ENCODE measurements at places on chromosomes 16 and 17.

- no peak for DNase-seq
Observed at GRCh38 chr16:79662669-79663313, 62.3 kb upstream of the MAF start.

DNA sequence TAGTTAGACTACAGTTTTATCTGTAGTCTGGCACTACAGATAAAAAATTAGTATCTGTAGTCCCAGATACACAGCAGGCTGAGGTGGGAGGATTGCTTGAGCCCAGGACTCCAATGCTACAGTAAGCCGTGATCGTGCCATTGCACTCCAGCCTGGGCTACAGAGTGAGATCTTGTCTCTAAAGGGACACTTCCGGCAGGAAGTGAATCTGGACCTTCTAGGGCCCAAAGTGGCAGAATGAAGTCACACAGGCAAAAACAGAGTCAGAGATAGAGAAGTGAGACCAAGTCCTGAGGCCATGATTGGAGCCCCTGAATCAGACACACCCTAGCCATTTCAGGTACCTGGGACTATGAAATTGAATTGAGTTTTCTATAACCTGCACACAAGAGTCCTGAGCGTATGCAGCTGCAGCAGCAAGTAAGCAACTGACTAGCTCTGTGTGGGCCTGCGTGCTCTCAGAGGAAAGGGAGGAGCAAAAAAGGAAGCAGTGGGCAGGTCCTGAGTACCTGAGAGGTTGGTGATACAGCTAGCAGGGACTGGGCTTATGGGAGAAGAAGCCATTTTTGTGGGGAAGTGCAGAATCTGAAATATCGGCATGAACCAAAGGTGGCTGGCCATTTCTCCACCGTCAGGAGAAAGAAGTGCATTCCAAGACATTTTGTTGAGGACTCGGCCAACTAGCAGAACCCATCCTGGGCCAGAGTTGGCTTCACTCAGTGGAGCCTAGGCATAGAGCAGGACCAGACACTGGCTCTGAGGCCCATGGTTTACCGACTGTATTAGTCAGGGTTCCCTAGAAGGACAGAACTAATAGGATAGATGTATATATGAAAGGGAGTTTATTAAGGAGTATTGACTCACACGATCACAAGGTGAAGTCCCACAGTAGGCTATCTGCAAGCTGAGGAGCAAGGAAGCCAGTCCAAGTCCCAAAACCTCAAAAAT is 27.2 kb upstream of the BRD7 start:
- no peak for DNase-seq

- DNase-seq = no peak
Observed at GRCh38 chr16:85128079-85128837, 16.0 kb upstream of the CIBAR2 start.

DNA sequence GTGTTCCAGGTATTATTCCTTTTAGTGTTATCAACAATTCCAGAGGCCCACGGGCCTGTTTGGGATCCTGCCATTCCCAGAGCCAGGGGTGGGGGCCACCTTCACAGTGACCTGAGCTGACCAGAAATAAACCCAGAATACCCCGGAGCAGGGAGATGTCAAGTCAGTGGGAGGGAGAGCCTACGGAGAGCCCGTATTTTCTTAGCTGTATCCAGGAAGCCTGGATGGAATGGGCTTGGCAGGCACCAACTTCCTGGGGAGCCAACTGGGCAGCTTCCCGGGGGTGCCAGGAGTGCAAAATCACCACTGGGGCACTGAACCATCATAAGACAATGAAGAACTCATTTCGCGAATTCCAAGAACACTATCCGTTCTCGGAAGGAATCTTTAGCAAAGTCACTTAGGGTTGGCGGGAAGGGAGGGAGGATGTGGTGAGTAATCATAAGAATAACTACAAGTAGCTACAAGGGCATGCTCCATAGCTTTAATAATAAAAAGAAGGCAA is 13.2 kb upstream of the MRTFB start:
- DNase-seq = no peak

DNA sequence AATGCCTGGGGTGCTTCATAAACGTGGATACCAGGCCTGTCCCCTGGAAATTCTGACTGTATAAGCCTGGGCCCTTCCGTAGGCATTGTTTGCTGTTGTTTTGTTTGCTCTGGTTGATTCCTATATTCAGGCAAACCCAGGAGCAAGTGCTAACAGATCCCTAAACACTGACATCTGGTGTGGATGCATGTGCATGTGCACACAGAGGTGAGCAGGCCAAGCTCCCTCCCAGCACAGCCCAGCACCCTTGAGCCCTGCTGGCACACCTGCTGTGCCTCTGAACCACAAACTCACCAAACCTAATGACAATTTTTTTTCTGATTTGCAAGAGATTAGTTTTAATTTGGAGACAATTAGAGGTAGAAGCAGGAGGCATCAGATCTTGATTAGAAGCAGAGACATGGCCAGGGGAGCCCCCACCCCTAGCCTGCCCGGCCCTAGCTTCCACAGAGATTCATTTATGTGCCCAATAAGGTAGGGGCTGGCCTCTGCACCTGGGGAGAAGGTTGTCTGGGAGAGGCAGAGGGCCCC is 40.4 kb downstream of the TMEM132E start:
- peak; percentile 13 for DNase-seq

DNA sequence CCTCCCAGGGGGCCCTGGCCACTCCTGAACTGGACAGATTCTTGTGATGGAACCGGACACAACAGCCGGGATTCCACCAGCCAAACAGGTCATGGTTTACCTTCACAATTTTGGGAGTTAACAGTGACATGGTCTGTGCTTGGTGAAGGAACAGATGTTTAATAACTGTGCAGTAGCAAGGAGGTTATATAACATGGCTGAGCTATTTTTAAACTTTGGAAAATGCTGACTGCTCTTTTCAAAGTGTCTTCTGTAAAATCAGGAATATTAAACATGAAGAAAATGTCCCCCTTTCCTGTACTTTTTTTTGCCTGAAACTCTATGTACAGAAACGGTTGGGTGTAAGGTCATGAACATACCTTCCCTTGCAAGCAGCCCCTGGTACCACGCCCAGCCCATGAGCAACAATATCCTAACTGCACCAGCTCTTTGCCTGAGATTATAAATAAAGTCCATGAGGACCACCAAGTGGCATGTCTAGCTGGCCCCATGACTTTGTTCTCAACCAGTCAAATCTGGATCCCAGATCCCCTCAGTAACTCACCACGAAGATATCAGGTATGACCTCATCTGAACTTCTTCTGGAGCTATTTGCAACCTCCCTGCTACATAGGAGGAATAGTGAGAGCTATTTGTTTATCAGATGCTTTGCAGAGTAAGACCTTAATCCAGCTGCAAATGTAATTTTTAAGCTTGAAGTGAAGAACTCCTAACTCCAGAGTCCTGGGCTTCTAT is 249.1 kb downstream of the GRIN2A start:
- no peak for DNase-seq

GRCh38 chr17:39579318-39580081 is 28.2 kb downstream of the NEUROD2 start:
- no peak for DNase-seq

DNA sequence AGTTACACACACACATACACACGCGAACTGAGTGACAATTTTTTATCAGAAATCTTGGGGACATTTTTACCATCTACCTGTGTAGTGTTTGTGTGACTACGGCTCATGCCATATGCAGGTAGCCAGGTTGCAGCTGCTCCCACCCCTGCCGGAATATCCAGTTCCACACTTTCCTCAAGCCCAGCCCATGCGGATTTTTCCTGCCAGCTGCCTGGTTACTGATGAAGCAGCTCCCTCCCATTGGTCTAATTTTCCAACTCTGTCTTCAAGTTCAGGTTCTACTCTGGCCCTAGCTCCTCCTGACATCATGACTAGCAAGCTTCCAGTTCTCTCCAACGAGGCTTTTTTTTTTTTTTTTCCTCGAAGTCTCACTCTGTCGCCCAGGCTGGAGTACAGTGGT is 4.8 kb downstream of the GSG1L2 start:
- peak; percentile 55 for DNase-seq

- no peak for DNase-seq
Observed at GRCh38 chr16:57260294-57260929, 15.4 kb downstream of the ARL2BP start.

GRCh38 chr17:69961501-69962145 is 113.4 kb upstream of the KCNJ16 start:
- DNase-seq = peak; percentile 2

DNA sequence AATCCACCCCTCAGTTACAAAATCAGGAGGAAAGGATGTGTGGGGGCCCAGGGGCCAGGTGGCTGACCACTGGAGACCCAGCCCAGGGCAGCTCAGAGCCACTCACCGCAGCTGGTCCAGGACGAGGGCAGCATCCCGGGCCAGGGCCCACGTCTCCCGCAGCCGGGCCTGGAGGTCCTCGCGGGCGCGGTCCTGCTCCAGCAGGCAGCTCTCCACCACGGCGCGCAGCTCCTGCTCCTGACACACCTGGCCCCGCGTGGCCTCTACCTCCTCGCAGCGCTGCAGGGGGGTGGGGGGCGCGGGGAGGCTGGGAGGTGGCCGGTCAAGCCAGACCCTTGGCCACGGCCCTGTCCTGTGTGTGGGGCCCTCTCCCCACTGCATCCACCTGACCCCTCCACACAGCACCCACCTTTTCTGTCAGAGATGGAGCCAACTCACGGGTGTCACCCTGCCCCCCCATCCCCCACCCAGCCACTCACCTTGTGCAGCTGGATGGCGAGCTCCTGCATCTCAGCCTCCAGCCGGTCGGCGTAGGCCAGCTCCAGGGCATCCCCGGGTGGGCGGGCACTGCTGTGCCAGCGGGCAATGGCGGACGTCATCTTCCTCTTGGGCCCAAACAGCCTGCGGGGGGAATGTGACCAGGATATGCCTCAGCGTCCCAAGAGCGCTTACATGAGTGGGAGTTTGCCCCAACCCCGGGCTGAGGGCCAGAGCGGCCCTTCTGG is 5.1 kb downstream of the NUDT16L1 start:
- no peak for DNase-seq

DNA sequence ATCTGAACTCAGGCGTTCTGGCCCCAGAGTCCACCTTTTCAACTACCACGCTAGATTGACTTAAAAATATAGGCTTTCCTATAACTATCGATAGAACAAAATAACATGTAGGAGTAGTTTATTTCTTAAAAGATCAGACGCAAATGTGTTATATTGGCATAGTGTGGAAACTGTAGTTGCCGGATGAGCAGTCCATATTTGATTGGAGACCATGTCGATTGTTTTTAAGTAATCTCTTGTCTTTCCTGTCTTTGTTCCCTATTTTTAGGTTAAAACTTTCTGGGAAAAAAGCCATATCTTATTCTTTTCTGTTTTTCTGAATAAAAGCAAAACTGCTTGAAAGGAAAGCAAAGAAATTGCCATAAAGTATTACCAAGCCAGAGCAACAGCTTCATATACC is 53.1 kb downstream of the GAN start:
- no peak for DNase-seq

GRCh38 chr17:74873874-74874614 is 1.2 kb upstream of the FDXR start:
- no peak for DNase-seq

DNA sequence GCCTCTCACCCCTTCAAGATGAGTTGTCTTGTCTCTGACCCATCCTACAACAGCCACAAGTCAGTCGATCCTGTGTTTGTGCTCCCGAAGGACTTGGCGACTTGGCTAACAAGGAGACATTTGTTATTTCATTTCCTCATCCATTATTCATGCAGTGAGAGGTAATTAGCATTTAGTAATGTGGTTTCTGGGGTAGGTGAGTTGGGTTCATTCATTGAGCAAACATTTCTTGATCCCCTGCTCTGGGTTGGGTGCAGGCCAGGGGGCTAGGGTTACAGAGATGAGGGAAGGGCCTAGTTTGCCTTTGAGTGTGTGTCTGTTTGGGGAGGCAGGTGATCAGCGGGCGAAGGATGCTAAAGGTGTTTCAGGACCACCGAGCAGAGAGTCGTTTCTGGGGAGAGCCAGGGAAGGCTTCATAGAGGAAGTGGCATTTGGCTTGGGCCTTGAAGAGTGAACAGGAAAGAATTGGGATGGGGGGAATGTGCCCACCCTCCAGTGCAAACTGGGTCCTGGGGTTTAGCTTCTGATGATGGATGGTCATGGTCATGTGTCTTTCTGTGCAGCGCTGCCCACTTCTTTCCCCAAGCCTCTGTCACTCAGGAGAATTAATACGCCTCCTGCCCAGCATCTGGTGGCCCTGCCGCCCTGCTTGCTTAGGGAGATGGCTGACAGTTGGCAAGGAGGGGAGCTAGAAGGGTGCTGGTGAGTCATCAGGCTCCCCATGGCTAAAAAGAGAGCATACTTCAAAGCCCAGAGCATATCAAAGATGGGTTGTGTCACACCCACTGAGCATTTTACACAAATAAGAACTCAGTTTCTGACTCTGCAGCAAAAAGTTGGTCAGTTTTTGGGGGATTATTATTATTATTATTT is 38.5 kb downstream of the MSI2 start:
- peak; percentile 95 for DNase-seq

GRCh38 chr16:49620869-49621240 is 235.1 kb downstream of the ZNF423 start:
- no peak for DNase-seq

DNA sequence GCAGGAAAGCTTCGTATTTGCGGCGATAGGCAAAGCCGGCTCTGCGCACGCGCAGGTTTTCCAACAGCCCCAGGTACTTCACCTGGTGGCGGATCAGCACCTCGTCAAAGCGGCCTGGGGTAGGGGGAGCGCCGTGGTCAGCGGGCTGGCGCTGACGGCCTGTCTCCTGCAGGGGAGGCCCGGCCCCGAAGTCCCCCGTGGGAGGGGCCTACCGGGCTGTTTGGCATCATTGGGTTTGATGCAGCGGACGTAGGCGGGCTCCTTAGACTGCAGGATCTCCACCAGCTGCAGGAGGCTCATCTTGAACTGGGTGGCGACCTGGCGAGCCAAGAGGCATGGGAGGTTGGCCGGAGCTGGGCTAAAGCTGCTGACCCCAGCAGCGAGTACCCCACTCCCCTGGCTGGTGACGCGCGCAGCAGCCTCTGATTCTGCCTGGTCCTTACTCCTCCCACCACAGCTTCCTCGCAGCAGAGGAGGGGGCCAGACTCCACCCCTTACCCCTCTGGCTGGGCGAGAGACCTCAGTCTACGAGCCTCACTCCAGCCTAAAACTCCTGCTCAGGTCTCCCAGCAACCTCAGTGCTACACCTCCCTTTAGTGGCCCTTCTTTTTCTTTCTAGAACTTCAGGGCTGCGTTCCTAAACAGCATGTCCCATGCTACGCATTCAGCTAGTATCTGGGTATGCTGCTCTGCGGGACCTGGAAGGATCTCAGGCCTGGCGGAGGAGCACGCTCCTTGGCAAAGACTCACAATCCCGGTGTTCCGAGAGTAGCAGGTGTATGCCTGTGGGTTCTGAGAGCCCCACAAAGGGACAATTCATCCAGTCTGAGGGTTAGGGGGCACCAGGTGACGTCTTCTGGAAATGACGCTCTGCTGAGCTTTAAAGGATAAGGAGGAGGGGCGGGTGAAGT is 16.1 kb upstream of the CRK start:
- no peak for DNase-seq

GRCh38 chr16:26363581-26363980 is 671.8 kb downstream of the HS3ST4 start:
- no peak for DNase-seq

GRCh38 chr17:28485049-28485448 is 11.6 kb downstream of the SLC13A2 start:
- DNase-seq = no peak

- no peak for DNase-seq
Observed at GRCh38 chr17:63847525-63848249, 5.2 kb upstream of the SMARCD2 start.

GRCh38 chr16:66576296-66576695 is 3.0 kb upstream of the CMTM2 start:
- no peak for DNase-seq

- no peak for DNase-seq
Observed at GRCh38 chr16:80691111-80691741, 113.2 kb downstream of the CDYL2 start.
